ENCODE measurements at places on chromosomes 5 and 9.
A peak's percentile ranks its signal among the peaks of the same experiment; 100 is the strongest.

DNA sequence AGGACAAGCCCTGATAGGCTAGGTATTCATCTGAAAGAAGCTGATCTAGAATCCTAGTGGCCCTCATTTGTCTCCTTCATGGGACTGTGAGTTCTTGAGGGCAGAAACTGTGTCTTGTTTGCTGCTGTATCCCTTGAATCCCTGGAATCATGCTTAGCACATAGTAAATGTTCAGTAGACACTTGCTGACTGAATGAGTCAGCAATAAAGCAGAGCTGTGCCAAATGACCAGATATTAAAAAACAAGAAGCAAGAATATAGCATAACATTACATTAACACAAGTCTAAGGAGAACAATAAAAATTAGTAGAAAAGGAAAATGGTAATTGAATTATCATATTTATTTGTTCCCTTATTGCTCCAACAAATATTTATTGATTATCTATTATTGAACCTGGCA, 420.5 kb downstream of the ZSWIM6 start:
- no peak for DNase-seq

GRCh38 chr9:77488439-77489126, 159.5 kb downstream of the GNA14 start:
- DNase-seq = no peak

- DNase-seq = no peak
Observed at GRCh38 chr5:55880453-55880852, 29.3 kb downstream of the IL31RA start.

DNA sequence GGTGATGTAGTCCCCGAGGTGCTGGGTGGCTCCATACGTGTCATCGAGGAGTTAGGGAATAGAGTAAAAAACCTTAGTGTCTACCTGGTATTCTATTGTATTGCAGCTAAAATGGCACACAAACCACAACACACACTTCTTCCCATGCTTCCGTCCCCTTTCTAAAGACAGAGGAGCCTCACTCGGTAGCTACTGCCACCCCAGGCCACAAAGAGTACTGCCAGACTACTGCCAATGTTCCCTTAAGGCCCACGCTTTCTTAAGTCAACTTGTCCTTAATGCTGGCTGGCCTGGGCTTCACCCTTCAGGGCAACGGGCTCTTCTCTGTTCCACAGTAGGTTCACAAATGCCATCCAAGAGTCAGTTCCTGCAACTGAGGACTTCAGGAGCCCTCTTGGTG, 673.0 kb downstream of the ELAVL2 start:
- DNase-seq = no peak

GRCh38 chr9:12094046-12094445, 599.1 kb upstream of the TYRP1 start:
- DNase-seq = no peak

DNA sequence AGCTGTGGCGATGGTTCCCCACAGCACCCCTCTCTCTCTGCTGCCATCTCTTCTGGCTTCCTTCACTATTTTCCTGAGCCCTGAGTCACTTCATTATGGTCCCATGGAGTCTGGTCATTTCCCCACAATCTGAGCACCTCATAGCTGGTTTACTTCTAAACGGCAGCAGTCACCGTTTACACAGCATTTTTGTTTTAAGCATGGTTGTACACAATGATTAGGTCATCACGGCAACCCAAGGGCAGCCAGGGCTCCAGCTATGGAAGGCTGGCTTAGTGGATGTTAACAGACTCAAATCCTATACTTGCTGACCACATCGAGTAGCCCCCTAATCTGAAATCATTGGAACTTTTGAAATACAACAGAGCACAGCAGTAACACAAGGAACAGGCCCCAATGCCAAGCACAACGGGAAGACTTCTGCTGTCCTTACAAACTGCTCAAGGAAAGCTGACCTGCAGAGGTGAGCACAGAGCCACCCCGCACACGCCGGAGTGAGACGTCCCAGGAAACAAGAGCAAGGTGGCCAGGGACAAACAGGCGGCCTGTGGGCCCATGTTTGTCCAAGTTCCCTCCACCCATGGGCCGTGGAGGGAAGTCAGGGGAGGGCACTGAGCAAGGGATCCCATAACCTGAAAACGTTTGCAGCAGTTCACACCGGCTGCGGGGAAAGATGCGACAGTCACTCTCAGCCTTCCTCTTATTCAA, 22.9 kb downstream of the CAMSAP1 start:
- no peak for DNase-seq

DNA sequence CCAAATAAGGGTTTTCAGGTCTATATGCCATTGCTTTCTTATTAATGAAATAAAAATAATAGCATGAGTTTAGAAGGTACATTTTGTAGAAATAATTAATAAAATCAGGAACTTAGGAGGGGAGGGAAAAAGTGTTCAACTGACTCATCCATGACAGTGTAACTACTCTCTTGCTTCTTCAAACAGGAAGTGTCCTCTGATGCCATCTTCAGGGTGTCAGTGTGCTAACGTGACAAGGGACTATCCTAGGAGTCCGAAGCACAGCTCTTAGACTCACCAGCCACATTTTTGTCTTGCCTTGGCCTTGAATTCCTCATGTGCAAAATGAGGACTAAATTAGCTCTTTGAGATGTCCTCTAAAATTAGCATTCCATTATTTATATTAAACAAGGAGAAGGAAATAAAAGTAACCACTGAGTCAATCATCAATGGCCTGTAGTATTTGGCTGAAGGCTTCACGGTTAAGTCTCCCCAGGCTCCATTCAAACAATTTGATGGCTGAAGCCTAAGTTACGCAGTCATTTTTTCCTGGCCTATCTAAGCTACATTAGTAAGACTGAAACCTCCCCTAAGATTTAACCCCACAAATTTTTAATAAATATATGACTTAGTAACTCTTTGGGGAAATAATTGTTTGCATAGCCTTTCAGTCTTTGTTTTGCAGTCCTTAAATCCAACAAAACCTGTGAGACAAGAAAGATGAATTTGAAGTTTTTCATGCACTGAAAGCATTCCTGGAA, 151.1 kb downstream of the ARL15 start:
- DNase-seq = no peak

- DNase-seq = no peak
Observed at GRCh38 chr5:74433255-74433895, 207.2 kb downstream of the ENC1 start.

- DNase-seq = no peak
Observed at GRCh38 chr9:79889369-79889768, 317.6 kb downstream of the TLE4 start.

GRCh38 chr5:154344461-154344860, 101.3 kb upstream of the SAP30L start:
- DNase-seq = no peak

DNA sequence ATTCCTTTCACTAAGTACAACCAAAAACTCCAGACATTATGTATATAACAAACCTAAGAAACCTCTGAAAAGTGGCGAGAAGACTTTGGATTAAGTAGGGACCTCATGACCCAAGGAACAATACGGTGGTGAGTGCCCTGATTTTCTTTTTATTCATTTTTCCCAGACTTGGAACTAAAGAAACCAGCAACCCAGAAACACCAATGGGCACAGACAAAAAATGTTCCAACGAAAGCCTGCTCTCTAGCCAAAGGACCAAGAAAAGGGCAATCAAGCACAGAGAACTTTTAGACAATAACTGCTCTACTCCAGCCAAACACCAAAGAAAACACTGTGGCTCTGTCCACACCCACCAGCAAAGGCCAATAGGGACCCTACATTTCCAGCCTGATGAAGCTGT, 66.2 kb upstream of the SSBP2 start:
- DNase-seq = no peak

GRCh38 chr5:143215690-143216089, 187.8 kb downstream of the NR3C1 start:
- no peak for DNase-seq

DNA sequence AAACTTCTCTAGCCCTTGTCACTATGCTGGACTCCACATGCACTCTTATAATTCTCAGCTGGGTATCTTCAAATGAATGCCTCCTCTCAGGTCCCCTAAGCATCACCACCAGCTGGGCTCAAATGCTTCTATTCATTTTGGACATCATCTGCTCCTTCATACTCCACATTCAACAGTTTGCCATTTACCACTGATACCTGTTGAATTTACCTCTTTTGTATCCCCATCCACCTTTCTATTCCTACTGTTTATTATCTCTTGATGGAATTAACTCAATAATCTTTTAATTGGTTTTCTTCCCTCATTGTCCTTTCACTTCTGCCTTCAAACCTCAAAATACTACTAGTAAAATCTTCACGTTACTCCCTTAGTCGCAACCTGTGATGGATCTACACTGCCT, 14.5 kb downstream of the RANBP6 start:
- DNase-seq = no peak

DNA sequence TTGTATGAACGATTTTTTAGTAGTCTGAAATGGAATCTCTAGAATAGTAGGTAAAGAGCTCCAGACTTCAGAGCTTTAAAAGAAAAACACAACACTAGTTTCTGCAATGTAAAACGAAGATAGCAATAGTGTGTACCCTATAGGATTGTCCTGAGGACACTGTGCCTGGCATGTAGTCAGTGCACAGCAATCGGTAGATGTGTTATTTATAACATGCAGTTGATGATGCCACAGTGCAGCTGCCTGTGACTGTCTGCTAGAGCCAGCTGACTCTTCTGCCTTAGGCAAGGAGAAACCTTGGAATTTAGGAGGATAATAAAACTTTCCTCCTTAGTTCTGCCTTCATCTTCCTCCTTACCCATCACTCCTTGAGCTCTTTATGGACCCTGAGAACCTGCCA, 27.7 kb upstream of the TMOD1 start:
- no peak for DNase-seq

GRCh38 chr5:173139631-173140030, 4.7 kb upstream of the BNIP1 start:
- DNase-seq = no peak

GRCh38 chr9:7640231-7640630, 159.3 kb downstream of the DMAC1 start:
- no peak for DNase-seq

DNA sequence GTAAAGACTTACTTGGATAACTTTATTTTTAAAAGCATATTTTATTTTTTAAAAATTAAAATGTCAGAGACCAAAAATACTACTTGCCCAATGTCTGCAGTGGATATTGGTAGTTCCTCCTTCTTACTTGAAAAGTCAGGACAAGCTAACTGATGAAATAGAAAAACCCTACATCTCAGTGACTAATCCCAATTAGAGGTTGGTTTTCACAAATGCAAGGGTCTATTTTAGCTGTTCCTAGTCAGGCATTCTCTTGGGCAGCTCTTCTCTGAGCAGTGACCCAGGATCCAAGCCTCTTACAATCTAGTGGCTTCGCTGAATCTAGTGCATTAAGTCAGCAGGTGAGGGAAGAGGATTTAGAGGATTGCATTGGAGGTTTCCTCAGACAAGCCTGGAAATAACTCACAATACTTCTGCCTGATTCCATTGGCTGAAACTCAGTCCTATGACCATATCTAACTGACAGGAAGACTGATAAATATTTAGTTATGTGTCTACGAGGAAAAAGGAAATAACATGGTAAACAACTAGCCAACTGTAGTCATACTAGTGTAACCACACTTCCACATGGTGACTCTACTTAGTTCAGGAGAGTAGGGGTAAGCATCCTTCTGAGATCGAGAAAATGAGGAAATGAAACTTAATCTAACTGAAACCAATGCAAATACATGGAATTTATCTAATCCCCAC, 34.2 kb upstream of the MIER3 start:
- no peak for DNase-seq

DNA sequence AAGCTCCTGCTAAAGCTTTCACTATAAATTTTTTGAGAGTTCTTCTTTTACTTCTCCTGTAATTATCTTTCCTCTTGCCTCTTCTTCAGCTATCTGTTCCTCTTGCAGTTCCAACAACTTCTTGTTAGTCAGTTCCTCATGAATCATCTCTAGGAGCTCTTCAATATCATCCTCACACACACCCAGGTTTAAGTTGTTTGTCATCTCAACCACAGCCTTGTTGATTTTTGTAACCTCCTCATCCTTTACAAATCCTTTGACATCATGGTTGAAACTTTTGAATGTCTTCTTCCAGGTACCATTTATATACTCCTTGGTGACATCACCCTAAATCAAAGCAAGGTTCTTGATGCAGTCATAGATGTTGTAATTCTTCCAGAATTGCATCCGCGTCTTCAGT, 106.3 kb upstream of the MAMDC2 start:
- DNase-seq = no peak

DNA sequence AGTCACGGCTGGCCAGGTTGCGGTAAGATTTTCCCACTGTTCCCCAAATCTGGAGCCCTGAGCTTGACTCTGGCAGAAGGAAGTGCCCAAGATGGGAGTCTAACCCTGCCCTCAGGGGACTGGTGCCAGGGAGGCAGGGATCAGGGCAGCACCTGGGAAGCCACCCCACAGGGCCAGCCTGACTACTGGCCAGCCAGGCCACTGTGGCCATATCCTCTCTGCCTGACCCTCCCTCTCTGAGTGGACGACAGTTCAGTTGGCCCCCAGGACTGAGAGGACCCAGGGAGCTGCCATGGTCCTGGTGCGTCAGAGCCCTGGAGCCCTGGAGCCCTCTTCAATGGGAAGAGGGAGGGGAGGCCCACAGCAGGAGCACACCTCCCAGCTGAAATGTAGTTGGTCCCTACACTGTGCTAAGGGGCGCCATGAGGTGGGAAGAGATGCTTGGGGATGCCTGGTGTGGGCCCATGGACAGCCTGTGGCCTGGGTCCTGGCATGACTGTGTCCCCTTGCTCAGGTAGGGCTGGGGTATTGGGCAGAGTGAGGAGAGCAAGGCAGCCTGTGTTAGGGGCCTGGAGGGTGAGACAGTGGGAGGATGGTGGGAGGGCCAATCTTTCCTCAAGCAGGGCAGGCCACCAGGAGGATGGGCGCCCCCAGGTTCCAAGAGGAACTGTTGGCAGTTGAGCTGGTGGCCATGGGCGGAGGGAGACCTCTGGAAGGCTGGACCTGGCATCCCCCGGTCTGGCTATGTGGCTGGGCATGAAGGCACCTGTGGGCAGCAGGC, 81.1 kb downstream of the PHF2 start:
- no peak for DNase-seq

GRCh38 chr9:126490871-126491567, 122.7 kb upstream of the LMX1B start:
- peak; percentile 67 for DNase-seq

DNA sequence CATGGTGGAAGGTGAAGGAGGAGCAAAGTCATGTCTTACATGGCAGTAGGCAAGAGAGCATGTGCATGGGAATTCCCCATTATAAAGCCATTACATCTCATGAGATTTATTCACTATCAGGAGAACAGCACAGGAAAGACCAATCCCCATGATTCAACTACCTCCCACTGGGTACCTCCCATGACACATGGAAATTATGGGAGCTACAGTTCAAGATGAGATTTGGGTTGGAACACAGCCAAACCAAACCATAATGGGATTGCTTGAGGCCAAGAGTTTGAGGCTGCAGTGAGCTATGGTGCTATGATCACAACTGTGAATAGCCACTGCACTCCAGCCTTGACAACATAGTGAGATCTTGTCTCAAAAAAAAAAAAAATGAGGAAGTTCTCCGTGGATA, 581.8 kb downstream of the TAF11L14 start:
- no peak for DNase-seq

DNA sequence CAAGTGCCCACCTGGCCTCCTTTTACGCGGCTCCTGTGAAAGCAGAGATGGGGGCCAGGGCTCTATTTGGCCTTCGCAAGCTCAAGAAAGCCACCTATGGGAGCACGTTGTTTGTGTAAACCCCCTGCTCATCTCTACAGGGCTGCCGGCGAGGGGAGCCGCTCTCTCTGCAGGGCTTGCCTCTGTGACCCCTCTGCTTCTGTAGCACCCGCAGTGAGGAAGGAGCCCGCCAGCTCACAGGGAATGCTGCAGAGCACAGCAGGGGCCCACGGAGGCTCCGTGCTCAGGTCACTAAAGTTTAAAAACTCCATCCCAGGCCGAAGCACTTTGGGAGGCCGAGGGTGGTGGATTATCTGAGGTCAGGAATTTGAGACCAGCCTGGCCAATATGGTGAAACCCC, 376.8 kb downstream of the IRX2 start:
- no peak for DNase-seq

- DNase-seq = no peak
Observed at GRCh38 chr5:135891268-135891667, 4.4 kb downstream of the IL9 start.

Measured in CD4-positive, alpha-beta T cell treated with Interleukin-17A for 4 hours (primary cell).